Activated CD4-positive, alpha-beta T cell treated with anti-CD3 and anti-CD28 coated beads, Interleukin-2, amount 50 U/mL, for 24 hours (primary cell): ENCODE measurements at places on chromosomes 7 and 10.
A peak's percentile ranks its signal among the peaks of the same experiment; 100 is the strongest.

DNA sequence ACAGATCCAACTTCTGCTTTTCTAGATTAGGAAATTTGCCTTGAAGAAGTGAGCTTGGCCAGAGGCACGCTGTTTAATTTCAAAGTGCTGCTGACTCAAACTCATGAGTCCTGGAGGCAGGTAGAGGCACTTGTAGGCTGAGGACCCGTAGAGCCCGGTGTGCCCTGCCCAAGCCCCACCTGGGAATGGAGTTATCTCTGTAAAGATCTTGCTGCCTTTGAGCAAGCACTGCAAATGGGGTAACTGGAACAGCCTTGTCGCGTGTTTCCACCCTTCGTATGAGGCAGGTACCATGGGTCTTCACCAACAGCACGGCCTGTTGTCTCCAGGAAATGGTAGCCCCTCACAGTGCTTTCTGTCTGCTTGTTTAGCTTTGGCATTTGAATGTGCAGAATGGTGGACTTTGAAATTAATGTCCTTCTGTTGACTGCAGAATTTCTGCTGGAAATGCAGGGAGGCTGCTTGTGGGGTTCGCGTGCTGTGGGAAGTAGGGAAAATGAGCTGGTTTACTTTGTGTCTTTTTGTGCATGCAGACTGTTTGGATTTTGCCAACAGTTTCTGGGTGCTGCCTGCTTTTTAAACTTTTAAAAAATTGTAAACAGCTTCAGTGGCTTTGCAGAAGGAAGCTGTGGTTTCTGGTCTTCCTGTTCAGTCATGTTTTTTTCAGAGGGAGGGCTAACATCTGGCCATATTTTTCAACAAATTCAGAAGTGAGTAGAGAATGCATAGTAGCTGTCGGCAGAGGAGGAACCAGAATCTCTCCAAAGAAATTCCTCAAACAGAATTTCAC lies 27.2 kb downstream of the CCM2 start:
- DNase-seq, result no peak

DNA sequence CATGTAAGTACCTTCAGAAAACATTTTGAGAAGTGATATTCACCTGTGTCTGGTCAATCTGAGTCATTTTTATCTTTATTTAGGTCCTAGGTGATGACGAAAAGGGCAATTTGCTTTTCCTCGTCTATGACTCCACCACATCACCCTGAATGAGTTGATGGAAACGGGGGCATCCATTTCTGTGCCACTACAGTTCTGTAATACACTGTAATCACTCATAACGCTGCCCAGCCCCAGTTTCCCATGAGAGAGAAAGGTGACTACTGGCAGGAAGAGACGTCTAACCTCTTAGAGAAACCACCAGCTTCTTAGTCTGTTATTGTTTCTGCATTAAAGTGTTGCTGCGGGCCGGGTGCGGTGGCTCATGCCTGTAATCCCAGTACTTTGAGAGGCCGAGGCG lies 205.3 kb upstream of the MKLN1 start:
- DNase-seq, result no peak

- no peak for DNase-seq
Observed at GRCh38 chr10:30431435-30431911, 2.5 kb upstream of the MAP3K8 start.

DNA sequence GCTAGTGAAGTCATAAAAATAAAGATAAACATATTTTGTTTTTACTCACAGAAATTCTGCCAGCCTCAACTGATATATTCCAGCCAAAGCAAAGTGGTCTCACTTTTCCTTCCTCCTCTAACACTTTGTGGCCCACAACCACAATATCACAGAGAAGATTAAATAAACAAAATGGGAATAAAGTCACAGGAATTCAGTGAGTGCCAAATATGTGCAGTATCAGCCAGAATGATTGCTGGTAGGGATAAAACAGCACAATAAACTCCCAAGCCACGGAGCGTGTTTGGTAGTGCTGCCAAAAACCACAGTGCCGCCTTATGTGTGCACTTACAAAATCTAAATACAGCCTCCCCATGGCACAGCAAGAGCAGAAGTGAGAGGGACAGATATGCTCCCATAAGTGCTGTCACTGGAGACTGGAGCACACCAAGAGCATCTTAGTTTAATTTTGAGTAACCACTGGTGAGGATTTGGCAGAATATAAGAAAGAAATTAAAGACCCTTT lies 155.8 kb downstream of the POM121L12 start:
- no peak for DNase-seq

- no peak for DNase-seq
Observed at GRCh38 chr10:30111340-30112022, 52.1 kb upstream of the JCAD start.

DNA sequence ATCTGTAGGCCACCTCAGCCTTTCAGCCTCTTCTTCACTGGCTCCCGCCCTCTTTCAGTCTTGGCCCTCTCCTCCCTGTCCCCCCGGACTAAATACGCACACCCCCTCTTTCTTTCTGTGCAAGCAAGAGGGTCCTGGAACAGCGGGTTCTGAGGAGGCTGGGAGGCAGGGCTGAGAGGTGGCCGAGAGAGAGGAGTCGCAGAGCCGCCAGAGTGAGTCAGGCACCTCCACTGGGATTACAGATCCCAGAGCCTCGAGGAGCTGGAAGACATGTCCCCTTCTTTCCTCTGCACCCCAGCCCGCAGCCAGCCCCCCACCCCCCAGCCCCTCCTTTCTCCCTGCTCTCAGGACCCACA lies 182 bp downstream of the CCDC136 start:
- no peak for DNase-seq

DNA sequence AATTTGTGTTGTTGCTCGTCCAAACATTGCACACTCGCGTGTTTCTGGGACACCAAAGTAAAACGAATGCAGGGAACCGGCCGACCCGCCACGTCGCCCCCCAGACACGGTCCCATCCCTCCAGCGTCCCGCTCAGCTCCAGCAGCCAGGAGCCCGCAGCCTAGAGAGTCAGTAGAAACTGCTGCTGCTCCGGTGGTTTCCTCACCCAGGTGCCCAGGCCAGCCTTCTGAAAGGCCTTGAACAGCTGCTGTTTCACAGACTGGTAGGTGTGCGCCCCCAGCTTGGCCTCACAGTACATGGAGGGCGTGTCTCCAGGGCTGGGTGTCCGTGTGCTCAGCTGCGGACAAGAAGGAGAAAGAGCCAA lies 126.8 kb downstream of the WDR37 start:
- DNase-seq, result no peak

GRCh38 chr10:35386594-35387174 lies 50.4 kb downstream of the CCNY start:
- DNase-seq, result no peak

DNA sequence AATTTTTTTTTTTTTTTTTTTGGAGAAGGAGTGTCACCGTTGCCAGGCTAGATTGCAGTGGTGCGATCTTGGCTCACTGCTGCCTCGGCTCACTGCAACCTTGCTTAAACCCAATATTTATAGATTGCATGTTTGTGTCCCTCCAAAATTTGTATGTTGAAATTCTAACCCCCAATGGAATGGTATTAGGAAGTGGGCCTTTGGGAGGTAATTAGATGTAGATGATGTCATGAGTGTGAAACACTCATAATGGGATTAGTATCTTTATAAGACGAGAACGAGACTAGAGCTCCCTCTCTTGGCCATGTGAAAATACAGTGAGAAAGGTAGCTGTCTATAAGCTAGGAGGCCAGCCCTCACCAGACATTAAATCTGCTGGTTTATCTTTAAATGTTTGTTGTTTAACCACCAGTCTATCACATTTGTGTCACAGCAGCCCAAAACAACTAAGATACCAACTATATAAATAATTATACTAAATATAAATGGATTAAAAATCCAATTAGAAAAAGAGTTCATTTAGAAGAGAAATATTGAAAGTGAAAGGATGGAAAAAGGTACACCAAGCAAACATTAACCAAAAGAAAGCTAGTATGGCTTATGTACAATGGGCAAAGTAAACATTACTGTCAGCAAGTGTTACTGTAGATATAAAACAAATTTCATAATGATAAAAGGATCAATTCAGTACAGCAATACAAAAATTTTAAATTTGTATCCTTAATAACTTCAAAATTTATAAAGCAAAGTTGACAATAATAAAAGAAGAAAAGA lies 9.3 kb downstream of the TCAF1 start:
- no peak for DNase-seq

DNA sequence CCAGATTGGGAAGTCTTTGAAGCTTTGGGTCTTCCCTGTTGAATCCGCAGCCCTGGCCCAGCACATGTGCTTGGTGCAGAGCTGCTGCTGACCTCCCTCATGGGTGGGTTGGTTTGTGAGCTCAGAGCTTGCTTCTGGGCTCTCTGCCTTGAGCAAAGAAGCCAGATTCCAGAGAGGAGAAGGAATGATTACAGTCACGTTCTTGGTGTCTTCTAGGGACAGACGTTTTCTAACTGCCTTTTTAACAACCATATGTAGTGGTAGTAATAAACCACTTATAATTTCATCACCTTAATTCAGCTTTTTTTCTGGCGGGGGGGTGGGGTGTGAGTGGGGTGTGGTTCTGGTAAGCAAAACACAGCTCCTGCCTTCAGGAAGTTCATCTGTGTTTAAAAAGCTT lies 39.5 kb downstream of the LRMDA start:
- no peak for DNase-seq

- no peak for DNase-seq
Observed at GRCh38 chr7:105880571-105881330, 4.4 kb upstream of the ATXN7L1 start.

DNA sequence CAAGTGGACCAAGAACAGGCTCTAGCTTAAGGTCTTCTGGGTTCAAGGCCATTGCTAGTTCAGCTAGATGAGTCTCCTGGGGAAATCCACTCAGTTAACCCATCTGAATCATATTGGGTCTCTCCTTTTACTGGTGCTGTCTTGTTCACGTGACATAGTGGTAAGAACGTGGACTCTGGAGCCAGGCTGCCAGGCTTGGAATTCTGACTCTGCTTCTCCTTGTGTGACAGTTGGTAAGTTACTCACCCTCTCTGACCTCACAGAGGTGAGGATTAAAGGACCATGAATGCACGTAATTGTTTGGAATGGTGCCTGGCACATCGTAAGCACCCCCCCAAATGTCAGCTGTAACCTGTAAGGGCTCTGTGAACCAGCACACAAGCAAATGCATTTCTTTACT lies 9.7 kb upstream of the CALU start:
- no peak for DNase-seq

- no peak for DNase-seq
Observed at GRCh38 chr7:38822549-38822948, 86.4 kb downstream of the VPS41 start.

DNA sequence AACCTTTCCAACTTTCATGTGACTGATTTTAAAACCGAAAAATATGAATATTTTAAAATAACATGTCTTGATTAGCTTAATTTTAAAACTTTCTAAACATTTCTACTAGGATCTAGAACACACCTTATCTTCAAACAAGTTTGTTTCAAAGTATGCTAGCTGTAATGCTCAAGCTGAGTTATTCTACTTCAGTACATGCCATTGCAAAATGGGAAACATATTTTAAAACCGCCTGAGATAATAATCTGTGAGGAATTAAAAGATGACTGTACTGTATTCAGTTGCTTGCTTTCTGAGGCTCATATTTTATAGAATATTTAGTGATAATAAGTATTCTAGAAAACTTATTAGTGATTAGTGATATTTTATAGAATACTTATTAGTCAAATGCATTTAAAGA lies 99.6 kb downstream of the LMBR1 start:
- DNase-seq, result no peak

GRCh38 chr10:79374312-79375191 lies 27.3 kb downstream of the PPIF start:
- DNase-seq, result peak; percentile 63

- DNase-seq, result no peak
Observed at GRCh38 chr10:35607475-35608327, 2.6 kb downstream of the GJD4 start.

- DNase-seq, result no peak
Observed at GRCh38 chr10:52316500-52316899, 2.4 kb downstream of the DKK1 start.

GRCh38 chr10:129063212-129063611 lies 403.8 kb upstream of the MGMT start:
- no peak for DNase-seq

- no peak for DNase-seq
Observed at GRCh38 chr10:78547905-78548304, 514.2 kb downstream of the RPS24 start.

- DNase-seq, result no peak
Observed at GRCh38 chr7:28516390-28517172, 104.3 kb downstream of the CREB5 start.

GRCh38 chr7:143269251-143269650 lies 6.0 kb downstream of the GSTK1 start:
- DNase-seq, result no peak

- no peak for DNase-seq
Observed at GRCh38 chr7:10083766-10084165, 889.9 kb upstream of the PHF14 start.

GRCh38 chr10:112026438-112026837 lies 157.1 kb downstream of the GPAM start:
- no peak for DNase-seq

GRCh38 chr10:7312488-7312857 lies 98.4 kb downstream of the SFMBT2 start:
- DNase-seq, result no peak

- no peak for DNase-seq
Observed at GRCh38 chr7:83148776-83149175, 13.9 kb downstream of the PCLO start.

- no peak for DNase-seq
Observed at GRCh38 chr10:56943221-56943755, 582.2 kb upstream of the ZWINT start.

DNA sequence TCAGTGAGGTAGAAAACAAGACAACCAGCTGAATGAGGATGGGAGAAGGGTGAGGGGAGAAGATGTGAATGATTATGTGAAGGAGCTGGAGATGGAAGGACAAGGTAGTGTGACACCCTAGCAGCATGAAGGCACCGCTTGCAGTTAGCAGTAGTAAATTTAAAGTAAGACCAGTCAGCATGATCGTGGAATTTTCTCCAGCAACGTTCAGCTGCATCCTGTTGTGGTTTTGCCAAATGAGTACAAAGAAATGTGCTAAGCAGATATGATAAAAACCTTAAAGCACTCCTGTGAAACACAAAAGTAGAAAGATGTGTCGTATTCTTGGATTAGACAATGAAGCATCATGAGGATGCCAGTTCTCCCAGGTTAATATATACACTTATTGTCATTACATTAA lies 34.1 kb upstream of the IFRD1 start:
- no peak for DNase-seq

DNA sequence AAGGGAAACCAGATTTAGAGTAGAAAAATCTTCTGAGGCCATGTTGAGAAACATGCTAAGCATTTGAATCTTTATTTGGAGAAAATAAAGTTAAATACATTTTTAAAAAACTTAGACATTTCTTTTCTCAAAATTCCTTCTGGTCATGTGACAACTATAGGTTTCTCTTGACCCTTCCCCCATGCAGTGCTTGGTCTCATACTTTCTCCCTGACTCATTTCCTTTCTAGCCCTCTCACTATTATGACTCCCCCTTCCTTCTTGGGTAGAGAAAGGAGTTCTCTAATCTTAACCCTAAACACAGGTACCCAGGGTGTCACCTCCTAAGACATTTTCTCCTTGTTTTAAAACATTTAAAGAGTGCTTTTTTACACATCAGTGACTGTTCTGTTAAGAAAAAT lies 179.5 kb upstream of the TMEM106B start:
- no peak for DNase-seq

- DNase-seq, result no peak
Observed at GRCh38 chr10:42988069-42988468, 88.8 kb upstream of the RET start.

GRCh38 chr7:23894892-23895569 lies 185.0 kb downstream of the STK31 start:
- DNase-seq, result no peak

GRCh38 chr10:96379758-96380157 lies 21.0 kb upstream of the OPALIN start:
- no peak for DNase-seq
